Esophagus mucosa (tissue), 1 donor: ENCODE measurements at places on chromosomes 3 and 15. TPM values are rescaled to one million over a fixed set of nuclear protein-coding genes. Genes with fewer than 3 reads are reported as not detected.

SEMA7A gene
- total RNA-seq = 4.0 TPM

DOCK3 gene
- 0.84 TPM for total RNA-seq

DNA sequence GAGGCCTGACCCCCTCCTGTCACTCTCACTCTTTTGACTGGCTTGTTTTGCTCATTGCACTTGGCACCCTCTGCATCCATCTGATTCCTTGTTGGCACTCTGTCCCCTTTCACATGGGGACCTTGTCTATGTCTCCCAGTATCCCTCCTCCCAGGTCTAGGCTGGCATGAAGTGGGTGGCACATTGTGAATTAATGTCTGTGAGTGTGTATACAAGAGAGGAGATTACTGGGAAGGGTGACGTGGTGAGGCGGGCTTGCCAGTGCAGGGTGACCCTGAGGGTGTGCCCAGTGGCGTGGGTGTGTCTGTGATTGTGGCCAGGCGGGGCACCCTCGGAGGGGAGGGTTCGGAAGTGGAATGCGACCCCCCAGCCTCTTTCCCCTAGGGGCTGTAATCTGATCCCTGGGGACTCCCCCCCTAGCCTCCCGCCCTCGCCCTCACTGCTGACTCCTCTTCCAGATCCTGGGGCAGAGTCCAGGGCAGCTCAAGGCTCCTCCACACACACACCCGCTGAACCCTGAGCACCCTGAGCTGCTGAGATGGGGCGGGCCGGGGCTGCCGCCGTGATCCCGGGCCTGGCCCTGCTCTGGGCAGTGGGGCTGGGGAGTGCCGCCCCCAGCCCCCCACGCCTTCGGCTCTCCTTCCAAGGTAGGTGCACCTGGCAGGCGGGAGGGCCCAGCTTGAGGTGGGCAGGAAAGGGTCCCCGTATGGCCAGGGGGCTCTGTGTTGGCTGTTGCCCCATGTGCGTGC lies at the start of gene SEMA3B:
Gene SEMA3B, plus strand, starts transcription at position 445 of the 749 bp plus-strand sequence. Its CDS starts 94 bp downstream, at position 539.
- peak; percentile 66 for ATAC-seq

ZPLD1 gene
- not detected for total RNA-seq

SERPINI2 gene
- not detected for total RNA-seq

DNA sequence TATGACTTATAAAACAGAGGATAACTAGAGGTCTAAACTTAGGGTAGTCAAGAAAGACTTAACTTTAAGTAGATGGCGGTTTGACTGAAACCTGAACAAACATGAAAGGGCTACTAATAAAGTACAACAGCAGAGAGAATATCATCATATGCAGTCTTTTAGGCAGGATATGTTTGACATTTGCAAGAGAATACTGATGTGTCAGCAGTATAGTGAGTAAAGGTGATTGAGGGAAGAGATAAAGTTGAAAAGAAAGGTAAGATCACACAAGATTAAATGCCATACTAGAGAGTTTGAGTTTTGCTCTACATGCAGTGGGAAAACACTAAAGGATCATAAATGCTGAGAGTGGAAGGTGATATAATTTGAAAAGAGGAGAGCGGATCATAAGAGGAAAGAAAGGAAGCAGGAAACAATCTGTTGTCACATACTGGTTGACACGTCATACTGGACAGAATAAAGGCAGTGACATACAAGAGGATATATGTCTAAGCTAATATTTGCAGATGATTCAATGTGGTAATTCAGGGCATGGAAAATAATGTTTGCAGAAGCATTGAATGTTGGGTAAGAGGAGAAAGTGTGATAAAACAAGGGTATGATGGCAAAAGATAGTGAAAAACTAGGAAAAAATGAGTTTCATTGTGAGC lies 223.0 kb downstream of the EPHA6 start:
- ATAC-seq = peak; percentile 84

- no peak for ATAC-seq
Observed at GRCh38 chr15:101476756-101477155, 12.8 kb downstream of the PCSK6 start.

HEG1 gene
- 13.0 TPM for total RNA-seq

TM6SF1 gene
- 0.48 TPM for total RNA-seq

CCR2 gene
- 0.48 TPM for total RNA-seq

MCCC1 gene
- 29.0 TPM for total RNA-seq

NMD3 gene
- total RNA-seq = 35.3 TPM
